ENCODE measurements at places on chromosomes 2 and 18. TPM values are rescaled to one million over a fixed set of nuclear protein-coding genes. Genes with fewer than 3 reads are reported as not detected.

DNA sequence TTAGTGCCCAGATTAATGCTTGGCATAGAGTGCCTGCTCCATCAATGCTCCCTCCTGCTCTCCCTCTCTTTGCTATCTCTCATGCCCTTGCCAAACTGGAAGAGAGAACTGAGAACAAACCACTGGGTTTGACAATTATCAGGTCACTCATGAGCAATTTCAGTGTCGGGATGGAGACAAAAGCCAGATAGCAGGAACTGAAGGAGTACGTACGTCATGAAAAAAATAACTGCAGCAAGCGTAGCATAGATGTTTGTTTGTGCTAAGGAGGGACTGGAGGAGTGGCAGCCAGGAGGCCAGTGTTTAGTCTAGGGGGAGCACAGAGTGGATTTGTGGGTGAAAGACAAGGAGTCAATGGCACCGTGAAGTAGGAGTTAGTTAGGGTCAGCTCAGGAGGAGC, 113.3 kb downstream of the POLE4 start:
- DNase-seq, result no peak

The OBSL1 gene
- 49.4 TPM for total RNA-seq

DNA sequence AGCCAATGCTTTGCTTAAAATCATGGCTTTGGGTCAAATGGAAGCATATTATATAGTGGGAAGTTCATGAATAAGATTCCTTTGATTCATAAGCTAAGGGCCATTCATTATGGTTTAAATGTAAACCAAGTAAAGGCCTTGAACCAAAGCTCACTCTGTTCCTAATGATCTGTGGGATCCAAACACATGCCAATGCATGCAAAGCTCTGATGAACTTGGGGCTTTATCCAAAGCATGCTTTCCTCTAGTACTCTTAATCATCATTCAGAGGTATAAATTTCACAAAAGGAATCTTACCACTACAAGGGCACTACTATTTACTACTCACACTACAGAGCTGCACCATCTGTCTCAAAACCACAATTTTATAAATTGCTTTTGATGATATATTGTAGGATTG, 102.8 kb upstream of the RBMS1 start:
- DNase-seq, result no peak

The REG3G gene
- not detected for total RNA-seq

The SLC11A1 gene
- total RNA-seq, result 419 TPM

DNA sequence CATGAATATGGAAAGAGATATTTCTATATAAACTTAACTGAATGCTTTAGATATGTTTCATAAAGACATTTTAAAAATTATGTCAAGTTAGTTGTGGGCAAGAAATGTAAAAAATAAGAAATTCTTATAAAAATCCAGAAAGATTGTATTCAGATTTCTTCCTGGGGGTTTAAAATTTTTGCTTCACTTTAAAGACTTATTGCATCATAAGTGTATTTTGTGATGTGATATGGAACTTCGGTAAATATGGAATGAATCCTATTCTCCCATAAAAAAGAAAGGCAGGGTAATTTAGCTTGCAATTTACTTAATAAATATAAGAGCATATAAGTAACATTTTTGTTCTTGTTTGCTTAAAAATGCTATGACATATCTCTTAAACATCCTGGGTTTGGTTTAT, 104.8 kb upstream of the CWC22 start:
- no peak for DNase-seq

DNA sequence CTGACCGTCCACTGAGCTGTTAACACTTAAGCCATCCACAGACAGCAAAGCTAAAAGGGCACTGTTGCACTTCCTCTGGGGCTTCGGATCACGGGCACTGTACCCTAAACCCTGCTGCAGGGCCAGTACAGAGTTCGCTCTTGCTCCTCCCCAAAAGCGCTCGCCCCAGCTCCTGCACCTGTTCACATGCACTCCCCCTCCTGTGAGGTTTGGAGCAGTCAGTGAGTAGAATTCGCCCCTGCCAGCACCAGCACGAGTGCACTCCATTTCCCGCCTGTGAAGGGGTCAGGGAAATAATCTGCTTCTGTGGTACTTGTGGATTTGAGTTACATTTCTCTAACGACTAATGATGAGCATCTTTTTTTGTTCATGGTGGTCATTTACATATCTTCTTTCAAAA, 158.8 kb downstream of the PTPRM start:
- no peak for DNase-seq

DNA sequence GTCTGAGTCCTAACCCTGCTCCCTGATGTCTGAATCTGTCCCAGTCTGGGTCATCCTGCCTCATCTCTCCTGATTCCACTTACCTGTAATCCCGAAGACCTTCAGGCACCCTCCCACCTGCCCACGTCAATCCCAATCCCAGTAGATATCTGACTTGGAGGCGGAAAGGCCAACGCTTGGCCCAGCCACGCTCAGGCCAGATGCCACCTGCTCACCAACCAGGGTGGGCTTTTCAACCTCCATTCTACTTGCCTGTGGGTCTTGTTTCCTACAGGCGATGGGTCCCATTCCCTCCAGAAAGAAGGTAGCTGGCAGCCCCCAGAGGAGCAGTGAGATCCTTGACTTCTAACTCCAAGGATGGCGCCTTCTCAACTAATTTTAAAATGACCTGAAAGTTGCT, 59.7 kb downstream of the INPP5D start:
- no peak for DNase-seq

GRCh38 chr2:214180071-214180470, 230.8 kb upstream of the VWC2L start:
- DNase-seq, result no peak

The RESP18 gene
- not detected for total RNA-seq

The DUSP2 gene
- 5.5 TPM for total RNA-seq

DNA sequence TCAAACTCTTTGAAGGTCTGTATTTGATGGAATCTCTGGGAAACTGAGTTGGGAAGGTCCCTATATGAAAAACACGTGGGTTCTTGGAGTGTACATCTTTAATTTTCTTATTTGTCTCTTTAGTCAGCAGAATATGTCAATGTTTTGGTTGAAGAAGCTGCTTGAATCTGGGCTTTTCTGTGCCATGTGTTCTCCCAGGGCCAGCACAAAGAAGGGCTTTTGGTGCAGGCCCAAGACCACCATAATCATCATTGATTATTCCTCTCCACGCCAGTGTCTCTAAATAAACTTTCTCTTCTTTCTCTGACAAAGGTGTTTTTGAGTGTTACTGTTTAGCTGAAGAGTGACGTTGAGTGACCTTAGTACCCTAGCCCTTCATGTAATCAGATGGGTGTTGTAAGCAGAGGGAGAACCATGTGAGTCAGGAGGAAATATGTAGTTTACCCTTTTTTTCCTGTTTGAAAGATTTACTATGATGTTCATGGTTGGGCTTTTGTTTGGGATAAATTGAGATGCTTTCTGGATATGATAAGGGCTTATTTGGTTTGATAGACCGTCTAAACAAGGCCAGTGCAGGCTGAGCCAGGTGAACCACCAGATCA, 11.6 kb upstream of the TNP1 start:
- DNase-seq, result no peak

DNA sequence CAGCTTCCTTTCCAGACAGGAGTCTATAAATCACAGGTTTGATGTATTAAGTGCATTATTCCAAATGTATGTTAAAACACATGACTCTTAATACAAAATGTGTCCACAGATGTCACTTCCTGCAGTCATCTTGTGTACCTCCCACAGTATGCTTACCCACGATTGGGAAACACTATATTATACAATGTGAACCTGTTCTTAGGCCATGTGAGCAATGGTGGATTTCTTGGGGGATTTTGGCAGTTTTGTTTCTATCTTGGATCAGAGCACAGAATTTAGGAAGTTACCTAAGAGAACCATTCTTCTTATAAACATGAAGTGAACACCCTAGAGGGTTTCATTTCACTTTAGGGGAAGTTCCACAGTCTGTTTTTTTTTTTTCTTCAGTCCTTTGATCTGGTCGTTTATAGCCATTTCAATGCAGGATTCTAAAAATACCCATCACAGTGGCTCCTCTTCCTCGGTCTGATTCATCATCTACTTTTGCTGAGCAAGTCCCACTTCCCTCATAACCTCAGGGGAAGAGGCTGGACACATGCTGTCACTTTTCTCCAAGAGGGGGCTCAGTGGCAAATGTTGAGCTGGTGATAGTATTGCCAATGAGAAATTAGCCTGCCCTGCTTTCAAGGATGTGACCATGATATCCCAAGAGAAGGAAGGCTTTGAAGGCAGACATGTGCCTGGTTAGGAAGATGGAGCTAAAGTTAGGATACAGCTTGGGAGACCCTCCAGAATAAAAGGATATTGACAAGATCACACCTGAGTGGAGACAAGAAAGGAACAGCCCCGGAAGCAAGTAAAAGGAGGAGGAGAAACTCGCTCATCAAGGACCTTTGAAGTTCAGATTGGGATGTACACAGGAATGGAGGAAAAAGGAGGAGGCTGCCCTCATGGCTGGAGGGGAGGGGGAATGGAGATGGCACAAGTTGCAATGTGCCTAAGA, 22.6 kb downstream of the PLEK start:
- no peak for DNase-seq

The FLACC1 gene
- total RNA-seq, result 6.8 TPM

- no peak for DNase-seq
Observed at GRCh38 chr2:112159454-112159921, 21.3 kb downstream of the FBLN7 start.

DNA sequence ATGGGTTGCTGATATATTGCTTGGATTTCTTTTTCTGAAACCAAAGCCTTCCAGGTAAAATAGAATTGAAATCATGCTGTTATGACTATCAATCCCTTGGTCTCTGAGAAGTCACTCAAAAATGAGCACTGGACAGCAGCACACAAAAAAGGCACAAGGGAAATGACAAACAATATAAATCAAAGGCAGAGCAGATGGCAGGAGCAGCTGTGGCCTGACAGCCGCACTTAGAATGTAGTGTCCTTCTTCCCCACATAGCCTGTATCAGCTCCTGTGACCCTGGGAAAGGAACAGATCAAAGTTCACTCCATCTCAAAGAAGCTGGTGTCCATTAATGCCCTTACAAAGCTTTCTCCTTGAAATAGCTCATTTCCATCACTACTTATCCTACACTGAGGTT, 326.7 kb downstream of the SUCLG1 start:
- no peak for DNase-seq

DNA sequence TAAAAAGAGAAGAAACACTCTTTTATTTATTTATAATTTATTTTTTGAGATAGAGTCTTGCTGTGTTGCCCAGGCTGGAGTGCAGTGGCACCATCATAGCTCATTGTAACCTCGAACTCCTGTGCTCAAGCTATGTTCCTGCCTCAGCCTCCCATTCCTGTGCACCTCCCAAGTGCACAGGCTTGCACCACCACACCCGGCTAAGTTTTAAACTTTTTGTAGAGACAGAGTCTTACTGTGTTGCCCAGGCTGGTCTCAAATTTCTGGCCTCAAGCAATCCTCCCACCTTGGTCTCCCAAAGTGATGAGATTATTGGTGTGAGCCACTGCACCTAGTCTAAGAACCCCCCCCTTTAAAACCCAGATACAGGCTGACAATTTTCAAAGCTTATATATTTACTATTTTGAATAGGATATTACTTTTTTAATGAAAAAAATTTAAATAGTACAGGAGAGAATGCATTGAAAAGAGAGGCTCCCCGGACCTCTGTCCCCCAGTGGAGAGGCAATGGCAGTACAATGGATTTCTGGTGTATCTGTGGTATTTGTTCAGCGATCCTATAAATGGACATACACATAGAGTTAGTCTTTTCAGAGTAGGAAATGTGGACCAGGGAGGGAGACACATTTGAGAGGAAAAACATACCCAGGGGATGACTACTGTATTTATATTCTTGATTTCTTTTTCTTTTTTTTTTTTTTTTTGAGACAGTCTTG, 48.1 kb upstream of the CNOT11 start:
- DNase-seq, result no peak

- no peak for DNase-seq
Observed at GRCh38 chr2:44245083-44245861, 30.0 kb upstream of the SLC3A1 start.

The IL36G gene
- not detected for total RNA-seq

The TIGD1 gene
- 3.7 TPM for total RNA-seq

DNA sequence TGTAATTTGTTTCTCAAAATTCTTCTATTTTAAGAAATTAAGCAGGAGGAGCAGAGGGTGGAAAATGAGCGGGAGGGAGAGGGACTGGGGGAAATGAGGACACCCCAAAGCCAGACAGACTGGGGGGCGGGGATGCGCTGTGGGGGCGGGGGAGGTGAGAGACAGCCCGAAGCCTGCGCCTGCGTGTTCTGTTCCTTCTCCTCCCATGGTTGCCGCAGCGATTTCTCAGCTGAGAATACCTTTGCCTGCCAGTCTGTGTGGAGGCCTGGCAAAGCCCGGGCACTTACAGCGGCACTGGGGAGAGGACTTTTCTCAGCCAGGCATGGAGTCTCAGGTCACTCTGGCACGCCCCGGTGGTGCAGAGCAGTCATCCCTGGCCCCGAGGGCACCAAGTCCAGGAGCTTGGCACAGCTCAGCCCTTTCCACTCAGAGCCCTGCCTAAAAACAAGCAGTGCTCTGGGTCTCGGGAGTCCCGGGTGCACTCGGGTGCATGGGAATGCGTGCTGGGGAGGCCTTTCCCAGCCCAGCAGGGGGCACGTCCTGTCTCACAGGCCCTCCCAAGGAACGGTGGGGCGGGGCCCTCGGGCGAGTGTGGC, 289.3 kb upstream of the HS6ST1 start:
- peak; percentile 33 for DNase-seq

The FEZ2 gene
- 44.0 TPM for total RNA-seq

DNA sequence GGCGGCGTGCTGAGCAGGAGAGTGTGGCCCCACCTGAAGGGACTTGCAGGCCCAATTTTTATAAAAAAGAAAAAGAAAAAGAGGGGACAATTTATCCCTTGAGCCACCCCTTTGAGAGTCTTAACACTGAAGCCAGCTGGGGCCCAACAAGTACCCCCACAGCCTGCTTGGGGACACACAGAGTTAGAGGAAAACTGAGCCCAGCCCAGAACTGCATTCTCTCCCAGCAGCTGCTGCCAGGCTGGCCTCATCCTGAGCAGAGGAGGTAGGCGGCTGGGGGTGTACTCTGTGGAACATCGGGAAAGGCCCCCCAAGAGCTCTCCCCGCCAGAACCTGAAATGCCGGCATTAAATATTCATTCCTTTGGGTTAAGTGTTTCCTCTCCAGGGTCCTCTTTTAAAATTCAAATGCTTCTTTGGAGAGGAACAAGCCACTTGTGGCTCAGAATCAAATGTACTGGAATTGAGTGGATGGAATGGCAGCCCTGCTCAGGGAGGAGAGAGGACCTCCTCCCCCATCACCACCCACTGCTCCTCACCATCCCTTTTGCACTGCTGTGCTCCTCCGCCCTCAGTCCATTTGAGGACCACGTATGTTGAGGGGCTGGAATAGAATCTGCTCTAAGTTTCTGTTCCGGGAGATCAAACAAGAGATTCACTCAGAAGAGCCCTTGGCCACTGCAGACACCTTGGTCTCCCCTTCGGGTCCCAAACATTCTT, 45.6 kb downstream of the C1QL2 start:
- DNase-seq, result no peak

GRCh38 chr2:43276266-43276941, 50.0 kb upstream of the ZFP36L2 start:
- DNase-seq, result no peak

- DNase-seq, result no peak
Observed at GRCh38 chr2:30394096-30394495, 53.0 kb upstream of the LCLAT1 start.

The TNFAIP6 gene
- 2.1 TPM for total RNA-seq

The ANKRD30BL gene
- total RNA-seq, result not detected

Data from lower lobe of right lung (tissue), 2 donors.